CD4-positive, alpha-beta T cell treated with Interleukin-6 at 100 ng/mL for 8 hours (primary cell): ENCODE measurements at places on chromosomes 6 and 20.

DNA sequence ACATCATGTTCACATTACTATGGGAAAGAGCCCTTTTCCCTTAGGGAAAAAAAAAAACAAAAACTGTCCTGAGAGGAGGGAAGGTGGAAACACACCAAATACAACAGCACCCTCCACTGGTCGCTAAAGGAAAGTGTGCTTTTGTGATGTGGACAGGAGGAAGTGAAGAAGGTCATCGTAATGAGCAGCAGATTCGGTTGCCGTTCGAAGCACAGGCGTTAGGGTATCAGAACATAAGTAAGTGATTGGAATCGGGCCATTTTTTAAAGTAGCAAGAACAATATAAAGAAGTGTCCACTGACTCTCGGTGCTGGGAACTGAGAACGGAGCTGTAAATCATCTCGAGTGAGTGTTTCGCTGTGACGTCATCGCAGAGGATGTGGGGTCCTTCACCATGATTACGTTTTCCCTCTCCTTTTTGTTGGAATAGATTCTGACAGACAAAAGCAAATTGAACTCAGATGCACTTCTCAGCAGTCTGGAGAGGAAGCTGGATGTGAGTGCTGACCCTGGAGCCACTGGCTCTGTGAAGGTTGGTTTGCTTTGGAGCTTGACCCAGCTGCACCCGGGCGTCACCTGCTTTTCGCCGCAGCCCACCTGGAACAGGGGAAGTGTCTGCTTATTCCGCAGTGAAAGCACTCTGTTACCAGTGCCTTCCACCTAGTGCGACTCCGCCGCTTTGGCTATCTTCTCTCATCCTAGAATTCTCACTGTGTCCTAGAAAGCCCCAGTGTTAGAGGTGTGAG is 203.6 kb upstream of the GMDS start:
- no peak for DNase-seq

- DNase-seq: no peak
Measured at GRCh38 chr6:163729127-163729872, 314.8 kb downstream of the QKI start.

DNA sequence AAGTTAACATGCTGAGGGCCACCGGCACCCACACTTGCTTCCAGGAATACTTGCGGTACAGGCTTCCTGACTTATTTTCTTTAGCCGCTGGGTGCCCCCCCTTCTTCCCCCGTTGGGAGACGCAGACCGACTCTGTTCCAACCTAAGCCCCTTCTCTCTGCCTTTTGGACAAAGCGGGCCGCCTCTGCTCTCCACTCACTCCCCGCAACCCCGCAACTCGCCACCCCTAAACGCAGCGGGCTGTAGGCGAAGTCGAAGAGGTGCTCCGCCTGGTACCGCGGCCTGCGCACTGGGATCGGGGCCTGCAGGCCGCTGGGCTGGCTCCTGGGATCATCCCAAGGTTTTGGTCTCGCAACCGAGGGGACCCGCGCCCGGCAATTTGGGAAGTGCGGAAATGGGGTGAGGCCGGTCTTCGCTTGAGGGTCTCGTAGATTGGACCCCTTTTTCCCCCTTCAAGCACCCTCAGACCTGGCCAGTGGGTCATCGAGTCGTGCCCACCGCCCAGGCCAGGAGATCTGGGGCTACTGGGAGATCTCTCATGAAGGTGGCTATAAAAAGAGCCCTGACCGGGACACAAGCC is 4.7 kb upstream of the FOXF2 start:
- DNase-seq: no peak

- DNase-seq: no peak
Measured at GRCh38 chr20:1203630-1204029, 376 bp downstream of the C20orf202 start.
